Activated CD4-positive, alpha-beta T cell treated with anti-CD3 and anti-CD28 coated beads, Interleukin-2, amount 10 ng/mL, durations not matched to agents 24 days and 14 days (primary cell): ENCODE measurements at places on chromosomes 1 and 21. TPM values are rescaled to one million over a fixed set of nuclear protein-coding genes. Genes with fewer than 3 reads are reported as not detected.

DNA sequence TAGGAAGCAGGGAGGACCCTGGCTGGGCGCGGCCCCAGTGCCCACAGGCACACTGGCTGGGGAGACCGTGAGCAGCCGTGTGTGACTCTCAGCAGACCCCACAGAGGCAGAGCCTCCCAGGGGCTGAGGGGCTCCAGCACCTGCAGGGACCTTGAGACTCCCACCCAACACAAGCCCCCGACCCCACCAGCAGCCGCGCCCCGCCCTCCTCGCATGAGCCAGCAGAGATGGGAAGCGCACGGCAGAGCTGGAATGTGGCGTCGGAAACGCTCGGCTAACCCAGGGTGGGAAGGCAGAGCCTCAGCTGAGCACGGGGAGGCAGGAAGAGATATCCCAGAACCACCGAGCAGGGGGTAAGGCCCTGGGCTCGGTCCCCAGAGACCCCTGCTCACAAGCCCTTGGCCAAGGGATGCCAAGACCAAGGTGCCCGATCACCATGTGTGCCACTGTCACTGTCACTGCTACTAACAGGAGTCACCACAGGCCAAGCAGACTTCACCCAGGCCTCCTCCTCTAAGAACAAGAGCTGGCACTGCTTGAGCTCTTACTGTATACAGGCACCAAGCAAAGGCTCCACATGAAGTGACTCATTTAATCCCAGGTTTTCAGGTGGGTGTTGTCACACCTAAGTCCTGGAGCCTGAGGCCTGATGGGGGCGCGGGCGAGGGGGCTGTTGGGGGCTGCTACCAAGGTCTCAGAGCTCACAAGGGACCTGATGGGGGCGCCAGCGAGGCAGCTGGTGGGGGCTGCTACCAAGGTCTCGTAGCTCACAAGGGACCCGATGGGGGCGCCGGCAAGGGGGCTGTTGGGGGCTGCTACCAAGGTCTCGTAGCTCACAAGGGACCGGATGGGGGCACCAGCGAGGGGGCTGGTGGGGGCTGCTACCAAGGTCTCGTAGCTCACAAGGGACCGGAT, 20.1 kb downstream of the MEGF6 start:
- H3K4me3 ChIP-seq = no peak overlapping the region
- DNase-seq = no peak
- no peak overlapping the region for H3K27ac ChIP-seq
- no peaks in the 10 kb centered on the region for H3K36me3 ChIP-seq
- H3K27me3 ChIP-seq = no peaks in the 10 kb centered on the region

DNA sequence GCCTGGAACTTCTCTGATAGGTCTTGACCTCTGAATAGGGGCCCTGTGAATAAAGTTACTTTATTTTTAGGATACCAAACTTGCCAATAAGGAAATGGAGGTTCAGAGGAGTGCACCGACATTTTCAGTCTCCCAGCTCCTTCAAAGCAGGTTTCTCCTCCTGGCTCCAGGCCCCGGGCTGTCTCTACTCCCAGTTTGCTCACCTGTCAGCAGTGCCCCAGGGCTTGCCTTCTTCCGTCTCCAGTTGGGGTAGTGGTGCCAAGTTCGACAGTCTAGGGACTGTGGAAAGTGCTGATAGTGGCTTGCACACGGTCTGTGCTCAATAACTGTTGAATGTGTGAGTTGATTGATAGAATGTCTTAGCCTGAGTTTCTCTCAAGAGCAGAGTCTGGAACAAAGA, 149.2 kb downstream of the ACTL8 start:
- no peak for DNase-seq
- no peak overlapping the region for H3K27ac ChIP-seq
- H3K36me3 ChIP-seq = no peaks in the 10 kb centered on the region
- H3K4me1 ChIP-seq = no peaks in the 10 kb centered on the region
- no peak overlapping the region for H3K4me3 ChIP-seq

DNA sequence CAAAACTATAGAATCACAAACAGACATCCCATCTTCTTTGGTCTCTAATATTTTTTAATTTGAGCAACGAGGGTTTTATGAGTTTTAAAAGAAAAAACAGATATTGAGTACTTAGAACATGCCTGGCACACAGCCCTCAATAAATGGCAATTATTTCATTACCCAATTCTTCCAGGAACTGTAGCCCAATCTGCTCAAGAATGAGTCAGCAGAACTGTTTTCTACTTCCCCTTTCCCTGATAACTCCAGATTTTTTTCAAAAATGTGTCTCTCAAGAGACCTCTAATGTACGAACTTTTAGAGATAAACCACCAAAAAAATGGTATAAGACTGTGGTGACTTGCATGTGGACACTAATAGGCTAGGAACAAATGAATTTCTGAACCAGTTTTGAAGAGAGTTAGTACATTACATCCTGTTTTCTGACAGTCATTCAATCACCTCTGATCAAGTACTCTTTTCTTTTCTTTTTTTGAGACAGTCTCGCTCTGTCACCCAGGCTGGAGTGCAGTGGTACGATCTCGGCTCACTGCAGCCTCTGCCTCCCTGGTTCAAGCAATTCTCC, 11.5 kb downstream of the ABL2 start:
- H3K4me3 ChIP-seq = no peak overlapping the region
- H3K36me3 ChIP-seq = peaks cover 23% of the 10 kb centered on the region
- DNase-seq = no peak
- H3K4me1 ChIP-seq = peaks cover 10% of the 10 kb centered on the region
- no peaks in the 10 kb centered on the region for H3K27me3 ChIP-seq

GRCh38 chr1:3922851-3923250, 22.8 kb upstream of the C1orf174 start:
- no peak for DNase-seq
- H3K36me3 ChIP-seq = no peaks in the 10 kb centered on the region
- H3K4me3 ChIP-seq = no peak overlapping the region
- no peaks in the 10 kb centered on the region for H3K27me3 ChIP-seq

- no peak overlapping the region for H3K27ac ChIP-seq
- no peak overlapping the region for H3K4me3 ChIP-seq
- DNase-seq = peak; percentile 87
- H3K36me3 ChIP-seq = no peaks in the 10 kb centered on the region
These were observed 21.5 kb upstream of the LEFTY2 start for GRCh38 chr1:225962440-225962975.

DNA sequence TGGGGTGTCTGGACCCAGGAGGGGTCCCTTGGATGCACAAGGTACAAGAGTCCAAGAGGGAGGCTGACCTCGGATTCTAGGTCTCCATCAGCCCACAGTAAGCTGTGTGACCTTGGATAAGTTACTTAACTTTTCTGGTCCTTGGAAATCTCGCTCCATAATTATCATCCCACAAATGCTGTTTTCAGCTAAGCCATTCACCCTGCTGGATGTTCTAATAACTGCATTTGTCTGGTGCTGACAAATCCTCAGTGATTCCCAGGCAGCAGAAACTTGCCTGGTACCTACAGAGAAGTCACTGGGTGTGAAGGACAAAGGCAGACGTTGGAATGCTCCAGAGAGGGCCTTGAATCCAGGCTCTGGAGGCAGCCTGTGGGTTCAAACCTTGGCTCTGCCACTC, 89.7 kb downstream of the IGSF21 start:
- no peak overlapping the region for H3K27ac ChIP-seq
- DNase-seq = no peak
- H3K4me1 ChIP-seq = no peaks in the 10 kb centered on the region
- no peak overlapping the region for H3K4me3 ChIP-seq
- peaks cover 14% of the 10 kb centered on the region for H3K27me3 ChIP-seq
- H3K36me3 ChIP-seq = no peaks in the 10 kb centered on the region

- no peak for DNase-seq
- H3K4me1 ChIP-seq = no peaks in the 10 kb centered on the region
- no peak overlapping the region for H3K4me3 ChIP-seq
- peaks cover 26% of the 10 kb centered on the region for H3K27me3 ChIP-seq
- H3K36me3 ChIP-seq = no peaks in the 10 kb centered on the region
These were observed 2.5 kb downstream of the FMN2 start for GRCh38 chr1:240094041-240094722.

DNA sequence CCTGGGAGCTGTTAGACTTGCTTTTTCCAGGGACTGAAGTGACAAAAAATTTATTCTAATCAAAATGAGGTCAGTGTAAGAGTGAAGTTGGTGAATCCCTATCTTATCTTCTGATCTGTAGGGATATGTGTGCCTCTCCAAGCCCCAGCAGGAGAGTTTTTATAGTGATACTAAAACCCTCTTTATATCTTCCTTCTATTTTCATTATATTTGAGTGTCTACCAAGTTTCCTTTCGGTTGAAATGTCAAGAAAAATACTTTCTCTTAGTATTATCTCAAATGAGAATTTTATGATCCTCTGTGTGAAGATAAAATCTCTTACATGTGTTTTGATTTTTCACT, 18.9 kb downstream of the C1orf21 start:
- DNase-seq = no peak
- no peaks in the 10 kb centered on the region for H3K4me1 ChIP-seq
- H3K27ac ChIP-seq = no peak overlapping the region
- peaks cover 13% of the 10 kb centered on the region for H3K27me3 ChIP-seq

DNA sequence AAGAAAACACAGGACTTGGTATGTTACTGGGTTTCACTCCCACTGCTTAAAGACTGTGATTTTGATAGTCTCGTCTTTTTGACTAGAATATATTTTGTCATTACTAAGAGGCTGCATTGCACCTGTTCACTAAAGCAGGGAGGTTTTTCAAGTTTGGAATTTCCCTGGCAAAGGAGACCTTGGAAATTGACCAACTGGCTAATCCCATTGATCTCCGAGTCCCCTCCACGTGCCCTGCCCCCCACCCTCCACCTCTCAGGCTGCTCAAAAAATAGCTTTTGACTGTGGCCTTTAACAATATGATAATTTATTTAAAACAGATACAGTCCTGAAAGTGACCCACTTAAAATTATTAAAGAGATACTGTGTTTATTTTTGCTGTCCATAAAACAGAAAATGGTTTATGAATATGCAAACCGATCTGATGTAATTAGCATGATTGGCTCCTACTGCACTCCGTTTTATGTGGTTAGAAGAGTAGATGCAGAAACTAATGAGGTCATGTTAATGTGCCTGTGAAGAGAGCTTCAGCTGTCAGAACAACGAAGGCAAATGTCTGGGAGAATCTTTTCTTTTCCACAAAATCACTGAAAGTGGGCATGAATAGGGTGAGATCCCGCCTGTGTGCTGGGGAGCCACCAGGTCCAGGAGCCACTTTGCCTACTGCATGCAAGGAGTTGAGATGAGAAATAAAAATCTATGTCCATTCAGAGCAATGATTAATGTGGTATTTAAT, 361.5 kb downstream of the RRAGC start:
- no peak overlapping the region for H3K27ac ChIP-seq
- H3K4me1 ChIP-seq = peaks cover 6% of the 10 kb centered on the region
- DNase-seq = no peak
- no peak overlapping the region for H3K4me3 ChIP-seq

- no peaks in the 10 kb centered on the region for H3K27me3 ChIP-seq
- H3K36me3 ChIP-seq = peaks cover 43% of the 10 kb centered on the region
- peak; percentile 68 for DNase-seq
- H3K4me3 ChIP-seq = peak overlapping the region; percentile 70
- peak overlapping the region; percentile 85 for H3K27ac ChIP-seq
These were observed 81.8 kb downstream of the NOTCH2 start for GRCh38 chr1:119987686-119988085.

DNA sequence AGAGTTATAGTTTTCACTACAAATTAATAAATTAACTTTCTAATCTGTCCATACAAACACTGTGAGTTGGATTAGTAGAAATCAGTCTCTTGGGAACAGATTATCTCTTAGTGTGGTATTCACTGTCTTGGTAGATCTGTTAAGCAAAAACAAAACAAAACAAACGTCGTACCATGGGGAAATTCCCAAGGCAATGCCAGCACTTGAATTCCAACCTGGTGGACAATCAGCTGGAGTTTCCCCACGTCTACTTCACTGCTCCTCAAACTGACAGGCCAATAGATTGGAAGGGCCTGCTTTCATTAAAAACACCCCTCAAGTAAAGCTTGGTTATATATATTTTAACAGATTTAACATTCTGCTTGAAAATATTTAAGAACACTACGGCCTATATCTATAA, 31.9 kb downstream of the GDAP2 start:
- peaks cover 35% of the 10 kb centered on the region for H3K36me3 ChIP-seq
- DNase-seq = no peak
- H3K27ac ChIP-seq = no peak overlapping the region
- H3K27me3 ChIP-seq = no peaks in the 10 kb centered on the region

GRCh38 chr1:230986976-230987375, 8.1 kb downstream of the ARV1 start:
- H3K27ac ChIP-seq = no peak overlapping the region
- H3K4me3 ChIP-seq = no peak overlapping the region

DNA sequence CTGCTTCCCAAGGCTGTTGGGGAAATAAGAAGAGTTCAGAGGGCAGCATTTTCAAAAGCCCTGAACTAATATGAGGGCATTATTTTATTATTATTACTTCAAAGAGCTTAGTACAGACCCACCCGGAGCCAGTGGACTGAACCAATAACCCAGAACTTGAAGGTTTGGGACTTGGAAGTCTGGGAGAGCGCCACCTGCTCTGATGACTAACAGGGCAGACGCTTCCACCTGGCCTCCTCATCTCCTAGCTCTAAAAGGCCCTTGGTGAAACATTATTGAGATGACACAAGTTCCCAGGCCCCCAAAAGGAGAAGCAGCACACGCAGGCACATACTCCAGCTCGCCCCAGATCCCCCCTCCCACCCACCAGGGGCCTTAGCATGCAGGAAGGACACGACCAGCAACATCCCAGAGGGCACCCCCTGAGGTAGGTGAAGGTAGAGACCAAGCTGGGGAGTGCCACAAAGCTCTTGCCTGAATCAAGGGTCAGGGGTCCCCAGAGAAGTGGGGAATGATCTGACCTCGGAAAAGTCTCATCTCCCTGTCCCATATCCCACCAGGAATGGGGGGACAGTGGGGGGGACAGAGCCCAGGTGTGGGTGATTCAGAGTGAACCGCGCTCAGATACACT, 1.3 kb downstream of the DLGAP3 start:
- peak overlapping the region; percentile 69 for H3K4me3 ChIP-seq
- no peaks in the 10 kb centered on the region for H3K36me3 ChIP-seq
- H3K27me3 ChIP-seq = peaks cover 71% of the 10 kb centered on the region
- no peak overlapping the region for H3K27ac ChIP-seq

DNA sequence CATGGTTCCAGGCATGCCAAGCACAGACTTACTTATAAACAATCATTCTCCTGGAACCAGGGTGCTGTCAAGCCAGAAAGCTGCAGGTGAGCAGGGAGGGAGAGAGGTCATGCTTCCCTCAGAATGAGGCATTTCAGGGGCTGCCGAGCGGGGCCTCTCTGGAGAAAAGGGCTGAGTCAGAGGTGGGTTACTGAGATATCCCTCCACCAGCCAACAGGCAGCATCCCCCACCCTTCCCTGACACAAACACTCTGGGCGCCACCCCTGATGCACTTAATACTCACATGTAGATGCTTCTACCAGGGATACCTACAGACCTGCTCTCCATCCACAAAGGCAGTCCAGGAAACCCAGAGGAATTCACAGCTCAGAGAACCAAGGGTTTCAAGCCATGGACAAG, 13.1 kb downstream of the STK40 start:
- H3K27me3 ChIP-seq = no peaks in the 10 kb centered on the region
- peaks cover 51% of the 10 kb centered on the region for H3K4me1 ChIP-seq
- peaks cover 17% of the 10 kb centered on the region for H3K36me3 ChIP-seq
- DNase-seq = no peak
- peak overlapping the region; percentile 97 for H3K27ac ChIP-seq

Gene ORC1
- total RNA-seq = 43.5 and 44.2 TPM in 2 replicates

Gene GSTM5
- total RNA-seq = 0.07 TPM in 1 of 2 replicates, not detected in the other
